ENCODE measurements at places on chromosomes 4 and X.

DNA sequence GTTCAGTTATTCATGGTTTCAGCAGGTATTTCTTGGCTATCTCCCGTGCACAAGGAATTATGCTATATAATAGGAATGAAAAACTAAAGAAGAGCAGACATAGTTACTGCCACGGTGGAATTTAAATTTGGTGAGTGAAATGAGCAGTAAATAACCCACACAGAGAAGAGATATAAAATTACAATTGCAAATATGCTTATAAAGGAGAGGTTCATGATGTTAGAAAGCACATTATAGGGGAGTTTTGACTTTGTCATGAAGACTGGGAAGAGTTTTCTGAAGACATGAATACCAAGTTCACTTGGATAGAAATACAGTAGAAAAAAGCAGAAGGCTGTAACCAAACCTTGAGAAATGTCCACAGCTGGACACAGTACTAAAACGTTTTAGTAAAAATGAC is 712.0 kb upstream of the AADAT start:
- no peaks in the 10 kb centered on the region for H3K36me3 ChIP-seq
- H3K4me1 ChIP-seq, result no peaks in the 10 kb centered on the region
- DNase-seq, result no peak
- H3K4me3 ChIP-seq, result no peak overlapping the region

- no peak for DNase-seq
- peaks cover 4% of the 10 kb centered on the region for H3K36me3 ChIP-seq
- peaks cover under 1% of the 10 kb centered on the region for H3K27me3 ChIP-seq
- peak overlapping the region; percentile 78 for H3K4me3 ChIP-seq
- no peak overlapping the region for H3K27ac ChIP-seq
These were observed 868 bp upstream of the GNL3L start for GRCh38 chrX:54529151-54529550.

DNA sequence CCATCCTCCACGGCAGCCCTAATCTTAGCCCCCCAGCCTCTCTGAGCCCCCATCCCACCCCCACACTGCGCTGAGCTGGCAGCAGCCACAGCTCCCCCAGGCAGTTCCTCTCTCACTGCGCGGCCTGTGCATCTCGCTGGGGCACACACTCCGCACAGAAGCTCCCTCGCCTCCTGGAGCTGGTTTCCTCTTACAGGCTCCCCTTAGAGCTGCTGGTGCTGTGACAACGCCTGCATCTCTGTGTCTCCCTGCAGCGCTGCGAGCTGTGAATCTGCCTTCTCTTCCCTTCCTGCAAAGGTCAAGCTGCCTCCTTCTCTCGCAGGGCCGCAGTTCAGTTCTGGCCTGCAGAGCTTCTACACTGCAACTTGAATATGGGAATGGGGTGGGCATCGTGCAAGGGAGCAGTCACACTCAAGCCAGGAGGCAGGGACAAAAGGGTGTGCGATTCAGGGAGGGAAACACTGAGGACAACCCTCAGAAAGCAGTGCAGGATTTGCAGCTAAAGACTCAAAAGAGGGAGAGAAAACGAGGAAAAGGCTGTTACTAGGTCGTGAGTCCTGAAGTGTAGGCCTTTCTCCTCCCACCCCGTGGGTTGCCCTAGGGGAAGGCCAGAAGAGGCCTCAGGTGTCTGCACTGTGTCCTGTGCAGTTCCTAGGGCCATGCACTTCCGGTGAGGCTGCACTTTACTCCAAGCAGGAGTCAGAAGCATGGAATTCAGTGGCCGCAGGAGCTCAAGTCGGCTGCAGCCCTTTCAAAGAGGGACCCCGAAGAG is 87.0 kb downstream of the BCOR start:
- peaks cover 56% of the 10 kb centered on the region for H3K4me1 ChIP-seq
- no peaks in the 10 kb centered on the region for H3K36me3 ChIP-seq
- peak overlapping the region; percentile 70 for H3K27ac ChIP-seq
- H3K27me3 ChIP-seq, result no peaks in the 10 kb centered on the region

GRCh38 chr4:1080961-1081688 is 32.2 kb downstream of the RNF212 start:
- H3K36me3 ChIP-seq, result no peaks in the 10 kb centered on the region
- H3K27ac ChIP-seq, result no peak overlapping the region

GRCh38 chrX:9903146-9903545 is 64.0 kb upstream of the CLDN34 start:
- no peaks in the 10 kb centered on the region for H3K36me3 ChIP-seq
- no peak for DNase-seq
- H3K4me1 ChIP-seq, result peaks cover 29% of the 10 kb centered on the region
- H3K4me3 ChIP-seq, result no peak overlapping the region

All from mesenchymal stem cell (in vitro differentiated cells and primary cell).